ENCODE measurements at places on chromosomes 6 and 20.

GRCh38 chr6:28695715-28696114, 170.0 kb downstream of the GPX5 start:
- no peak for DNase-seq

GRCh38 chr6:154384191-154384590, 27.6 kb upstream of the IPCEF1 start:
- no peak for DNase-seq

DNA sequence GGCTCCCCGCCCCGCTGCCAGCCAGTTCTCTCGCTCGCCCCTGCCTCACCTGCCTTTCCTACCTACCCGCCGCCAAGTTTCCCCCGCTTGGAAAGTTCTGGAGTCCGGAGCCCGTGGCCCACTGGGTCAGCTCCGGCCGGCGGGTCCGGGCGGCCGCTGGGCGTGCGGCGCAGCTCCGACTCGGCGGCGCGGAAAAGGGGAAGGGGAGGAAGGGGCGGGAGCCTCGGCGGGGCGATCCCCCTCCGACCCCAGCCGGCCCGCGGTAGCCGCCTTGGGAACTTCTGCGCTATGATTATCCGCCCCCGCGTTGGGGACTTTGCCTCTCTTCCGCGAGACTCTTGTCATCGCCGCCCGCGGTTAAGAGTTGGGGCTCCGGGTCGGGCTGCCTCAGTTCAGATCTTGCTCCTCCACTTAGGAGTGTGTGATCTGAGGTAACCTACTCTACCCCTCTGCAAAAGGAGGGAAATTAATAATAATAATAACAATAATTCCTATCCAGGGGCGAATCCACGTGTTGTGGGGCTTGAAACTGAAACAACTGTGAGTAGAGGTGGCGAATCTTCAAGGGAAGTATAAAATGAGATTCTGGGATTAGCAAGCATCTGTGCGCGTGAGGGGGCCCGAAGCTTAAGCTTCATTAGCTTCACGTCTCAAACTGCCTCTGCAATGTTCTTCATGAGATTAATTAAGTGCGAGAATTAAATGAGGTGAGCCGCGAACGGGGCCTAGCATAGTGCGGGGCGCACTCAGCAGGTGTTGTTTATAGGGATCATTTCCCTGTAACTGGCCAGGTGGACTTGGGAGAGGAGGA, 30.8 kb downstream of the SF3B5 start:
- peak; percentile 42 for DNase-seq

DNA sequence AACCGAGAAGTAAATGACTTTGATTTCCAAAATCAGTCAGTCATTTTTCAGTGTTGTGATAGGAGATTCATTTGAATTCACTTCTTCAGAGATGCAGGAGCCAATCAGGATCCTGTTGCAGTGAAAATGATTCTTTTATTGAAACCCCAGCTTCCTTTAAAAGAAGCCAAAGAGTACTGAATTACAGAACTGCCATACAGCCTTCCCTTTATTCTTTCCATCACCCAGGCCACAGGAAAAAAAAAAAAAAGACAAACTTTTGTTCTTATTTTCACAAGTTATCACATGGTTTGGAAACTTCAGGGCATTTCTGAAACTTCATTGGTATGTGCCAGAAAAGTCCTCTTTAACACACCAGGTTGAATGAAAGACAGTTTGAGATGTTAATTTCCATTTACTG, 1.8 kb upstream of the CARMIL1 start:
- no peak for DNase-seq

- DNase-seq: no peak
Measured at GRCh38 chr6:8088886-8089285, 13.5 kb downstream of the EEF1E1 start.

- no peak for DNase-seq
Measured at GRCh38 chr6:107543567-107543966, 53.6 kb downstream of the SOBP start.

DNA sequence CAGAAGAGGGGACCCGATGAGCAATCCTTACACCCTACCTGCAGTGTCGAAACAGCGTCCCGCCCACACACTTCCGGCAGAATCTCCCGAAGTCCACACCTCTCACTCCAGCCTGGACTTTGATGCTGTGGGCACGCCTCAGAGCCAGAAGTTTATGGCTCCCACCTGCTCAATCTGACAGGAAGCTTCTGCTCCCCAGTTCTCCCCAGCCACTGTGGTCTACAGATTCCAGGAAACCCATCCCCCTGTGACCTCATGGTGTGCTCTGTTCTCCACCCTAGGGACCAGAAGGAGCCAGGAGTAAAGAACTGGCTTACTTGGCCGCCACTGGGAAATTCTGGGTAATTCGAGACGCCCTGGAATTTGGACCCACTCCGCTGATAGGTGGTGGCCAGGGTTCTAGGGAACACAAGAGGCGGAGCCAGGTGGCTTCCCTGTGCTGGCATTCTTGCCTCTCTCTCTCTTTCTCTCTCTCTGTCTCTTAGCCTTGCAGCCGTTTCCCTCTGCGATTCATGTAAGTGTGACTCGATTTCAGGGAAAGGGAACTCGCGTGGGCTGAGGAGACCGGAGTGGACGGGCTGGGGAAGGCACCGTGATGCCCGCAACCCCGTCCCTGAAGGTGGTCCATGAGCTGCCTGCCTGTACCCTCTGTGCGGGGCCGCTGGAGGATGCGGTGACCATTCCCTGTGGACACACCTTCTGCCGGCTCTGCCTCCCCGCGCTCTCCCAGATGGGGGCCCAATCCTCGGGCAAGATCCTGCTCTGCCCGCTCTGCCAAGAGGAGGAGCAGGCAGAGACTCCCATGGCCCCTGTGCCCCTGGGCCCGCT, at the start of gene TRIM15:
Gene TRIM15, plus strand, starts transcription at position 457 of the 828 bp plus-strand sequence. Its CDS starts 139 bp downstream, at position 596.
- no peak for DNase-seq

DNA sequence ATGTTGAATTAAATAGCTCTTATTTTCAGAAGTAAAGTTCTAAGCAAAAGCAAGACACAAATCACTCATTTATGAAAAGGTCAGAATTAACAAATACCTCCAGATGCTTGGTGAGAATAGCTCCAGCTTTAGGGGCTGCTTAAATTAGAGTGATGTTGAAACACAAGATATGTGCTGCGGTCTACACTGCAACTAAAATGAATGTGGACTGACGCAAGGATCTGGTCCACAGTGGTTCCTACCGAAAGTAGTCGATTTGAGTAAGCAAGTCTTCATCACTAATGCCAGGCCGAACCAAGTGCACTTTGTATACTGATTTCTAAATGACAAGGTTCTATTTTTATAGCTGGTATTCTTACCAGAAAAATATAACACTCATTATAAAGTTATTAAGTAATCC, 96.3 kb downstream of the PRDM1 start:
- DNase-seq: no peak

DNA sequence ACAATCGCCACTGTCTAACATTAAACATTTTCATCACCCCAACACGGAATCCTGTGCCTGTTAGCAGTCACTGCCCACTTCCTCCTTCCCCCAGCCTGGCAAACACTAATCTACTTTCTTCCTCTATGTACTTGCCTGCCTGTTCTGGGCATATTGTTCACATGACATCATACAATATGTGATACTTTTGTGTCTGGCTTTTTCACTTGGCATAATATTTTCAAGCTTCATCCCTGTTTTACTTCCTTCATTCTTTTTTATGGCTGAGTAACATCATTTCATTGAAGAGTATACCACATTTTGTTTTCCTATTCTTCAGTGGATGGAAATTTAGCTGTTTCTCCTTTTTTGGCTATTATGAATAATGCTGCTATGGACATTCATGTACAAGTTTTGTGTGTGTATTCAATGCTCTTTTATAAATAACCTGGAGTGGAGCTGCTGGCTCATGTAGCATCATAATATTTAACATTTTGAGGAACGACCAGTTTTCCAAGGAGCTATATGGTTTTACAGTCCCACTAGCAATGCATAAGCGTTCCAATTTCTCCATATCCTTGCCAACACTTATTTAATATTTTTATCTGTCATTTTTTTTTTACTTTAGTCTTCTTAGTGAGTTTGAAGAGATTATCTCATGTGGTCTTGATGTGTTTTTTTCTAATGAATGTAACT, 360.1 kb downstream of the HDGFL1 start:
- no peak for DNase-seq

GRCh38 chr6:34645627-34646026, 50.9 kb downstream of the ILRUN start:
- DNase-seq: no peak

GRCh38 chr6:89273816-89274215, 41.3 kb downstream of the GABRR2 start:
- no peak for DNase-seq

DNA sequence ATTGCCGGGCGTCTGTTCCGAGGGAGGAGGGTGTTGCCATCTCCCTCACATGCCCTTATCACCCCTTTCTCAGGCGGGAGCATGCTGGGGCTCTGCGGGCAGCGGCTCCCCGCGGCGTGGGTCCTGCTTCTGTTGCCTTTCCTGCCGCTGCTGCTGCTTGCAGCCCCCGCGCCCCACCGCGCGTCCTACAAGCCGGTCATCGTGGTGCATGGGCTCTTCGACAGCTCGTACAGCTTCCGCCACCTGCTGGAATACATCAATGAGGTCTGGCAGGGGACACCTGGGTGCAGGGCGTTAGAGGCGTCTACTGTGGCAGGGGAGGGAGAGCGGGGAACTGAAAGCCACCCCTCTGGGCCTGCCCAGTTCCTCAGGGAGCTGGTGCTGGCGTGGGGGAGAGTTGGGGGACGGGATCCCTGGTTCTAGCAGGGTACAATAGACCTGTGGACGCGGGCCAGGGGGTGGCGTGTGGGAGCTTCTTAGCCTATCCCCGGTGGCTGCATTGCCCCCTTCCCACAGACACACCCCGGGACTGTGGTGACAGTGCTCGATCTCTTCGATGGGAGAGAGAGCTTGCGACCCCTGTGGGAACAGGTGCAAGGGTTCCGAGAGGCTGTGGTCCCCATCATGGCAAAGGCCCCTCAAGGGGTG, 697 bp downstream of the PPT2 start:
- peak; percentile 51 for DNase-seq

DNA sequence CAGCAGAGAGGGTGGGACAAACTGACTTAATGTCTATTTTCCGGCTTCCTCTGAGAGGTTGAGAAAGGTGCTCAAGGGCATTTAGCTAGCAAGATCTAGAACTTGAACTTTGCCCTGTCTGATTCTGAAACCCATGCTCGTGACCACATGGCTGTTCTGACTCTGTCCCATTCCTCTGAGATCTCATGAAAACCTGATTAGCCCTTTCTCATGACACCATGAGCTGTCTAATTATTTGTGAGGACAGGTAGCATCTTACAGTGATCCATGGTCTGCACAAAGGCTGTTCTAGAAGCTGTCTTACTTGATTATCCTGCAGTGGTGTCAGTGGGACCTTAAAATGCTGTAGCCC, 89.6 kb upstream of the TOX2 start:
- no peak for DNase-seq

DNA sequence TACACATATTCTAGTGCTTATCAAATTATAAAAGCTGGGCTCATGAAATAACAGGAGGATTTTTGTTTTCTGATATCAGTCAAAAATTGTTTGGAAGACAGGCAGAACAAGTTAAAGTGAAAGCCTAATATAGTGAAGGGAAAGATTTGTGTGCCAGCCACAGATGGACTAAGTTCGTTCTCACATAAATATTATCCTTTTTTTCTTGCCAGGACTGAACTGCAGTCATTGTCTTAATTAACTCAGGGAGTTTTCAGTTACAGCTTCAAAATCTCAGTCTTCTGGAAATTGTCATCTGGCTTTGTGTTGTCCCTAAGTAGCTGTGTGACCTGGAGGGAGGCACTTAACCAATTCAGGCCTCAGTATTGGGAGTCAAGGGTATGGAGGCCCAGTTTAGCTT, 40.7 kb downstream of the PLCB4 start:
- no peak for DNase-seq

- no peak for DNase-seq
Measured at GRCh38 chr6:91780270-91780669, 1193.4 kb upstream of the MAP3K7 start.

- DNase-seq: no peak
Measured at GRCh38 chr20:24784607-24785006, 164.5 kb upstream of the CST7 start.

DNA sequence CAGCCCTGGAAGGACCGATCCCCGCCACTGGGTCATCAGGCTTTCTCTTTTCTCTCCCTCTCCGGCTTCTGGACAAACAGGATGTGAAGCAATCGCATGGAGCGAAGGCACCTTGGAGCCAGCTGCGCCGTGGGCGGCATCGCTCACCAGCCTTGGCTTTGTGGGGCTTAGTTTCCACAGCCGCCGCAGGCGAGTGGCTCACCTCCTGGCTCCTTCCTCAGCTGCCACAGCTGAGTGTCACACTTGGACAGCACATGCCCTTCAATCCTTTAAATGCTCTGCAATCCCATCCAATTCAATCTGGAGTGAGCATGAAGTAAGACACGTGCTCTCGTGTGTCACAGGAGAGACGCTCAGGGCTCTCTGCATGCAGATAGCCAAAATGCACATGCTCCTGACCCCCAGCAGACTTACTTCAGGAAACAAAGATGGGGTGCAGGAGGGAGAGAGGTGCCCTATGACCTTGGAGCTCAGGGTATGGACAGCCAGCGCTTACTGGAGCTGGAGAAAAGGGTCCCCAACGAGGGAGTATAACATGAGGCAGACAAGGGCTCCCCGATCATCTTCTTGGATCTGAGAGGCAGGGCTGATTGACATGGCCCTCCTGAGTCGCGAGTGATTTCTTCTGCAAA, 70.9 kb downstream of the BMP7 start:
- peak; percentile 30 for DNase-seq

- no peak for DNase-seq
Measured at GRCh38 chr6:19994909-19995308, 157.7 kb downstream of the ID4 start.

GRCh38 chr6:160956300-160957035, 35.1 kb upstream of the MAP3K4 start:
- no peak for DNase-seq

DNA sequence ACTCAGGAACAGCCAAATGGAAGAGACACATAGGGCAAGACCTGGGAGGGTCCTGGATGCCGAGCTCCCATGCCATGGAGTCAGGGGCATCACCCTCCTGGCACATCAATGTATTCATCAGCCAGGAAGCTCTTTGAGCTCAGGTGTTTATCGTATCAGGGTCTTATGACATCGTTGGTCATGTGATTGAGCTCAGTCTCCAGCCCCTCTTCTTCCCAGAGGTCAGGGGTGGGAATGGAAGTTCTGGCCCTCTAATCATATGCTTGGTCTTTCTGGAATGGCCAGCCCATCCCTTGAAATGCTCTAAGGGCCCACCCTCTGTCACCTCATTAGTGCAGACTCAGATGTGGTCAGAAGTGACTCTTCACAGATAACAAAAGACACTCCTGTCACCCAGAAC, 52.4 kb upstream of the TULP4 start:
- no peak for DNase-seq

GRCh38 chr20:5030348-5031205, 29.3 kb upstream of the SLC23A2 start:
- no peak for DNase-seq

DNA sequence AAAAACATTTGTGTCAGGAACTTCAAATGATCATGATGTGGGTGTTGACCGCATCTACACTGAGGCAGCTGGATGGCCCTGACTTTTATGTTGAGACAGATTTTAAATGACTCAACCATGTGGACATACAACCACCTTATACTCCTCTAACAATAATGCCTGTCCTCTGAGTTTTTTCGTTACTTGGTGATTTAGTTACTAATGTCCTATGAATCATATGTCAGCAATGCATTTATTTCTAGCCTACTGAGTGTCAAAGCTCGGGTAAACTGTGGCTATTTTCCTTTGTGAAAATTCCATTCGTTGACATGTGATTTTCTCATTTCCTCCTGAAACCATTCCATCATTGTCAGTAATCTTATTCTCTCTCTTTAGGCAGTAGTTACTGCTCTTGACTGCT, 38.9 kb upstream of the NKX2-4 start:
- no peak for DNase-seq
